ENCODE measurements at places on chromosomes 12 and 14.

DNA sequence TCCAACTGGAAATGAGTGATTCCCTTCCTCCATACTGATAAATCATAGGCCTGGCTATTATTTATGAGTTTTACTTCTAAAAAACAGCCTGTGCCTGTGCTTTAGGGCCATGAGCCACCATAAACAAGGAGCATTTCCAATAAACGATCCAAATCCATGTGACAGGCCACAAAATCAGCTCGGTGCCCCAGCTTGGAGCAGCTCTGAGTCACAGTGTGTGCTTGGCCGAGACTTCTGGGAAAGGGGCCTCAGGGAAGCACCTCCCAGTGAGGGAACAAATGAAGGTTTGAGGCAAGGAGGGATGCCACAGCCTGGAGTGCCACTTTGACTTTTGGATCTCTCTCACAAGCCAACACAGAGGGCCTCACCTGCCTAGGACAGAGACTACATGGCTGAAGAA, 190.4 kb downstream of the NTF3 start:
- DNase-seq, result no peak

DNA sequence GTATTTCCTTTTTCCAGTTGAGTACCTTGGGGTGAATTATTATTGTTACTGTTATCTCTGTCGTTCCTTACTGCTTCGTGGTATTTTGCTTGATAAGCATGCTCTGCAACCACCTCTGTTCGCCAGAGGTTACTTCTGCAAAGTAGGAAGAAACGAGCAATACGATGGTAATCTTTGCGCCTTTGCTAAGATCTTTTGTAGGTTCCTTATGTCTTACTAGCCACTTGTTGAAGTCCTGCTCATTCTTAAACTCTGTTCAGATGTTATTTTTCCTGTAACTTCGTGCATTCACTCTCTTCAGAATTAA, 729 bp upstream of the M6PR start:
- no peak for DNase-seq

DNA sequence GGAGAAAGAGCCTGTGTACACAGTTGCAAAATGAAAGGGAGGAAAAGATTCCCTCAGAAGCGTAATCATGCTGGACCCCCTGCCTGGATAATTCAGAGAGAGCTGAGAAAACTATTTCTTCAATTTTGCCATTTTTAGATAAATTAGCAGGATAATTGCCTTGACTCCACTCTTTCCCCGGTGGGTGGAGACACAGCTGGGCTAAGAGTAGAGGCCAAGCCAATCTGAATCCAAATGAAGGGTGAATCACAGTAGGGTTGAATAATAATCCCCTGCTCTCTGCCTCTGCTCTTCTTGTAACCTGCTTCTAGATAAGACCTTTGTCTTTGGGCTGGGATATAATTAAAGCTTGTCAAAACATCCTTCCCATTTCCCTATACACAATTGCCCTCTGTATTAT, 150.1 kb downstream of the CAPZA3 start:
- DNase-seq, result no peak

DNA sequence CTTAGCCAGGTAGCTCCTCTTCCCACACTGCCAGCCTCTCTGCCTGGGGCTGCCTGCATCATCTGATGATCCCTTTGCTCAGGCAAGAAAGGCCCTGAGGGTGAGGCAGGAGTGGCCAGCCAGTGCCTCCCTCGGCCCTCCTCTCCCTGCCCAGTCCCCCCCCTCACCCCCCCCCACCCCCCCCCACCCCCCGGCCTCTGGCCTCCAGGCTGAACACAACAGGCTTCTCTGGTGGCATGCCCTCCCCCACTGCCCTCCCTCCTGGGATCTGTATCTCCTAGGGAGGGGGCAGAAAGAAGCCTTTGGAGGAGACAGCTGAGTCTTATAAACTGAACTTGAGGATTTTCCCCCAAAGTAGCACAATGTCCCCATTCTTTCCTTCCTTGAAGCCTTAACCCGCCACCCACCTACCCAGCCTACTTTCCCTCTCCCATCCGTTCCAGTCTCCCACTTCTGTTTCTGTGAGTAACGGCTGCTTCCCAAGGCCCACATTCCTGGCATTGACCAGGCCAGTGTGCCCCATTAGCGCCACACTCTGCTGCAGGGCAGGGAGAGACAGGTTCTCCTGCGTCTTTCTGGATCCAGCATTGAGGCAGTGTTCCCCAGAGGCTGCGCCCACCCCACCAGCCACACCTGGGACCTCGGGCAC, 82.1 kb downstream of the B4GALNT3 start:
- no peak for DNase-seq

GRCh38 chr14:95895720-95896119, 19.1 kb downstream of the TUNAR start:
- no peak for DNase-seq

- DNase-seq, result no peak
Measured at GRCh38 chr14:20428010-20428365, 8.0 kb downstream of the KLHL33 start.

GRCh38 chr14:72792051-72792788, 101.7 kb downstream of the DPF3 start:
- no peak for DNase-seq

GRCh38 chr12:100460702-100461101, 13.0 kb upstream of the NR1H4 start:
- no peak for DNase-seq

GRCh38 chr12:111121840-111122239, 201.5 kb upstream of the MYL2 start:
- DNase-seq, result no peak

GRCh38 chr12:77072833-77073495, 7.6 kb upstream of the E2F7 start:
- DNase-seq, result no peak

Data from stimulated activated CD8-positive, alpha-beta memory T cell treated with anti-CD3 and anti-CD28 coated beads, Interleukin-2, amount 100 ng/mL, for 48 hours (primary cell).